ENCODE measurements at places on chromosomes 4 and X.

DNA sequence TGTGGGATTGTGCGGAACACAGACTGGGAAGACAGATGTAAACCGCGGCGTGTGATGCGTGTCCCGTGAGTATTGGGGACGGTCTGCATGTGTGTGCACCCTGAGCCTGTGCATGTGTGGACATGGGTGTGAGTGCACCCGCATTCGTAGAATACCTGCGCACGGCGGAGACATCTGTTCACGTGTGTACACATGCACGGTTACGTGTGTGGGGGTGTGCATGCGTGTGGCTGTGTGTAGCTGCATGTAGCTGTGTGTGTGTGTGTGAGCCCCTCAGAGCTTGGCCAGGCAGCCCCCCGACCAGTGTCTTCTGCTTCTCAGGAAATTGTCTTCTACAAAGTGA is 19.6 kb downstream of the ATP5ME start:
- DNase-seq = no peak

DNA sequence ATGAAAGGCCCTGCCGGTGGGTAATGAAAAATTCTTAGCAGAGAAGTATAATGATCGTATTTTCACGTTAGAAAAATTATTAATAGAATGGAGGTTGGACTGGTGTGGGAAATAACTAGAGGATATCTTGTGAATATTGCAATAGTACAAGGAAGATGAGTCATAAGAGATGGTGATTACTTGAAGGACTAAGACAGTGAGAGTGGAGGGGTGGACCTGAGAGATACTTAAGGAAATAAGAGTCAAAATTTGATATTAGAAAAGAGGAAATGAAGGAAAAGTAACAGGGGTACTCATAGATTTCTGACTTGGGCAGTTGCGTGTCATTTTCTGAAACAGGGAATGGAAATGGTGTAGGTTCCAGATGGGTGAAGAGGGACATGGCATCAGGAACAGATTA is 1.7 kb upstream of the USP53 start:
- DNase-seq = no peak

- no peak for DNase-seq
Observed at GRCh38 chr4:3501126-3501824, 30.9 kb downstream of the LRPAP1 start.

DNA sequence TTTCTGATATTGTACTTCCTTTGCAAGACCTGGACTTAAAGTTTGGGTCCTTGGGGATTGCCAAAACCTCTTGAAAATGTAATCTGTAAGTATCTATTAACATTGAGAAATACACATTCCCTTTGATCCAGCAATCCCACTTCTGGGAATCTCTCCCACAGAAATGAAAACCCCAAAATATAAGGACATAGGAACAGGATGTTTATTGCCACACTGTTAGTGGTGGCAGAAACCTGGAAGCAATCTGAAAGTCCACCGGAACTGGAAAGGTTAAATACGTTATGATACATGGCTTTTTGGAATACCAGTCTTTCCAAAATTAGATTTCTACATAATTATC is 71.2 kb upstream of the STX18 start:
- DNase-seq = no peak

- no peak for DNase-seq
Observed at GRCh38 chrX:7996414-7996813, 69.2 kb upstream of the PNPLA4 start.

DNA sequence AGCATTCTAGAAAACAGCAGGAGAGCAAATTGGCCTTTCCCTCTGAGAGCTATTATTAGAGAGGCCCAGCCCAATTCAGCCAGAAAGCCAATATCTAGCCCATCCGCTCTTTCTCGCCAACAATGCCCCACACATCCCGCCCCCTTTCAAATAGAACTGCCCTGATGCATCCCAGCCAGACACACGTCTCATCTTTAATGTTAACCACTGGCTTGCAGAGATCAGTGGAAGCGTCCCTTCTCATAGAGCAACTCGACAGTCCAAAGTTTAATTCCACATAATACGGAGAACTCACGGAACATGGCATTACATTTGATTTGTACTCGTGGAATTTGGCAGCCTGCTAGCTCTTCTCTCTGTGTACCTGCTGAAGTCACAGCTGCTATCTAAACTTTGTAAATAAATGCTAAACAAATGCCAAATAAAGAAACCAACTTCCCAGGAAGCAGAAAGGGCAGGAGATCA is 304.4 kb downstream of the DHX15 start:
- no peak for DNase-seq

- DNase-seq = no peak
Observed at GRCh38 chrX:150536455-150537116, 31.8 kb upstream of the MTM1 start.

GRCh38 chr4:91283726-91284230 is 1020.0 kb upstream of the GRID2 start:
- no peak for DNase-seq

Measured in HS-5 (cell line).